ENCODE measurements at places on chromosomes 7 and 10.

GRCh38 chr10:127467811-127468210 is 81.3 kb upstream of the NPS start:
- DNase-seq, result no peak

GRCh38 chr10:77644557-77645243 is 7.1 kb upstream of the KCNMA1 start:
- DNase-seq, result peak; percentile 59

DNA sequence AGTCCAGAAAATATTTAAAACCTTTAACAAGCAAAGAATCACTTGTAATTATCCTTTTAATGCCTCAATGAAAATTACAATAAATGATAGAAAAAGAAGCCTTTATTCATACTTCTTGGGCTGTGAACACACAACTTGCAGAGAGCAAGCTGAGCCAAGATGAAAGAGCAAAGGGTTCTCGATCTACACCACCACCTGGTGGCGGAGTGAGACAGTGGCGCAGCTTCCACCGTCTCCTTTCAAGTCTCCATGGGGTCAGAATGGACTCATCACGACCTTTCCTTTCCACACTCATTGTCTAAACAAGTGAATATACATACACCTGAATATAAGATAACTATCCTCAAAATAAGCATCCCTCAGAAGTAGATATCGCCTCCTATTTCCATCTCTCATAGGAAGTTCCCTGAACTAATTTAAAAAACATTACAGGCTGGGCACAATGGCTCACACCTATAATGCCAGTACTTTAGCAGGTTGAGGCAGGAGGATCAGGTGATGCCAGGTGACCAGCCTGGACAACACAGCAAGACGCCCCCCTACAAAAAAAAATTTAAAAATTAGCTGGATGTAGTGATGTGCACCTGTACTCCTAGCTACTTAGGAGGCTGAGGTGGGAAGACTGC is 40.7 kb downstream of the ATE1 start:
- DNase-seq, result peak; percentile 80

- DNase-seq, result no peak
These were observed 98.5 kb downstream of the CARD11 start for GRCh38 chr7:2945171-2945570.

GRCh38 chr10:103826885-103827284 is 28.5 kb downstream of the SH3PXD2A start:
- no peak for DNase-seq

DNA sequence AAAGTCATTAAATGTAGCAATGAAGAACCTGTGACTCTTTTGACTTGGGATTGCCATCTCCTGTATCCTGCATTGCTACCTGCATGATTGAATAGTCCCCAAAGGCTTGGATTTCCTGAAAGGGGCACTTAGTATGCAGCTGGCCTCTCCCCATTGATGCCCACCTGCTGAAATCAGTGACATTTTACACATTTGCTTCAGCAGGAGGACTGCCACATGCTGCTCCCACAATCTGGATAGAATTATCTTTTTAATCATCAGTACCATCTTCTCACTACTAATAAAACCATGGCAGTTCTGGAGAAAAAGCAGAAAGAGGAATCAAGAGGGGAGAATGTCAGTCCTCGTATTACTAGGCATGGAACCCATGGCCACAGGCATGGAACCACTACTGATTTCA is 67.8 kb downstream of the SLC13A1 start:
- DNase-seq, result no peak

DNA sequence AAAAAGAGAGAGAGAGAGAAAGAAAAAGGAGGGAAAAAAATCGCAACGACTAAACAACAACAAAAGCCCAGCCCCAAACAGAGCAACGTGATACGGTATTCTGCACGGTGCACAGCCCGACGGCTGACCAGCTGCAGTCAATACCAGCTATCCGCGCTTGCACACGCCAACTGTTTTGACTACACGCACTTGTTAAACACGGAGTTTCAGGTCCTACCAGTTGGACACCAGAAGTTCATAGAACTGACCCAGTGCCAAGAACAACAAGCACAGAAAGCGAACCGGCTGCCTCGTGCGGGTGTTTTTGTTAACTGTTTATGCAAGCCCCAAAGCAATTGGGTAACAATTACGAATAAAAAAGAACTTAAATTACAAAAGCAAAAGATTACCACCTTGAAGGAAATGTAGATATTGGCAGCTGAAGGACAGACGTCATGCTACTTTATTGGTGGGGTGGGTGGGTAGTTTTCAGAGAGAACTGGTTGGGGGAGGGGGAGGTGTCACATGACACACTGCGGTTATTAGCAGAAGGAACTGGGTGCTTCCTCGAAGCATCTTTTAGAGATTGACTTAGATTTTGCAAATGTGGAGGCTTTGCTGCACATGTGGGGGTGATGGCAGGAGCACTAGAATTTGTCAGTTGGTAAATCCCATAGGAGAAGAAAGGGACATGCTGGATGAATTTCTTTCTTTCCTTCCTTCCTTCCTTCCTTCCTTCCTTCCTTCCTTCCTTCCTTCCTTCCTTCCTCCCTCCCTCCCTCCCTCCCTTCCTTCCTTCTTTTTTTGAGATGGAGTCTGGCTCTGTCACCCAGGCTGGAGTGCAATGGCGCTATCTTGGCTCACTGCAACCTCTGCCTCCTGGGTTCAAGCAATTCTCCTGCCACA is 110.6 kb upstream of the EFCAB10 start:
- DNase-seq, result peak; percentile 60

GRCh38 chr10:30027057-30028005 is 32.1 kb downstream of the JCAD start:
- no peak for DNase-seq

DNA sequence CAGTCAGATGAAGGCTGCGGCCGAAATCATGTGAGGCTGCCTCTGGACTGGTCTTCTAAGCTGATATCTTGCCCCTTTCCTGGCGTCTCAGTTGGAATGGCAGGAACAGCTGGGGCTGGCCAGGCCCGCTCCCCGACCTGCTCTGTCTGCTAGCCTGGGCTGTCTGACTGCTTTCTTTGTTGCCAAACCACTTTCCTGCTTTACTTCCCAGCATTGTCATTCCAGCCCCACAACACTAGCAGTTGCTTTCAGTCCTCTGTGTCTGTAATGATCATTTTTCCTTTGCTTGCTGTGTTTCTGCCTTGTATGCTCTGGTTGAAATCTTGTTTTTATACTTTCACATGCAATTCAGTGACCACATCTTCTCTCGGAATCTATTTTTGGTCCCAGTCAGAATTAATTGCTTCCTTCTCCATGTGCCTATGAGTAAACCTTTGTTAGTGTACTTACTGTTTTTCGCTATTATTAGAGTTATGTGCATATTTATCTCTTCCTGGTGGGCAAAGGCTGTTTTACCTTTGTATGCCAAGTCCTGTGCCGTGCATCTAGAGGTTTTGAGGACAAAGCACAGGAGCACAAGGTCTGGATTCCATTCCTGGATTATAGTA is 21.6 kb downstream of the PRPF18 start:
- no peak for DNase-seq

- no peak for DNase-seq
These were observed 4.6 kb downstream of the SHOC2 start for GRCh38 chr10:110923856-110924493.

- peak; percentile 52 for DNase-seq
These were observed 145.3 kb downstream of the RPS24 start for GRCh38 chr10:78178940-78179339.

DNA sequence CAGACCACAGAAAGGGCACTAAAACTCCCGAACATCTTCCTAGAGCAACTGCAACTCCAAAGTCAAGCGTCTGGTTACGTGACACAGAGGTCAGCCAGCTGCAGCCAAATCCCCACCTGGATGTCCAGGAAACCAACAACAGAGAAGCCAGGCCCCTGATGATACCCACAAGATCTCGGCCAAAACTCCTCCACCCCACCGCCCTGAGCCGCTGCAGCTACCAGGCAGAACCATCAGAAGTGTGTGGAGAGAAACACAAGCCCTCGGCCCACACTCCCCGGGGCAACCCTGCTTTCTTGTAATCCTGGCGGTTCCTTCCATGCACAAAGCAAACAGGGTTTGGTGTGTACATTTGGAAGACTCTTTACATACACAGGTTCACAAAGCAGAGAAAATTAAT is 8.7 kb downstream of the CHST15 start:
- DNase-seq, result no peak

- peak; percentile 70 for DNase-seq
These were observed 34.7 kb downstream of the DDIT4 start for GRCh38 chr10:72308320-72308987.

DNA sequence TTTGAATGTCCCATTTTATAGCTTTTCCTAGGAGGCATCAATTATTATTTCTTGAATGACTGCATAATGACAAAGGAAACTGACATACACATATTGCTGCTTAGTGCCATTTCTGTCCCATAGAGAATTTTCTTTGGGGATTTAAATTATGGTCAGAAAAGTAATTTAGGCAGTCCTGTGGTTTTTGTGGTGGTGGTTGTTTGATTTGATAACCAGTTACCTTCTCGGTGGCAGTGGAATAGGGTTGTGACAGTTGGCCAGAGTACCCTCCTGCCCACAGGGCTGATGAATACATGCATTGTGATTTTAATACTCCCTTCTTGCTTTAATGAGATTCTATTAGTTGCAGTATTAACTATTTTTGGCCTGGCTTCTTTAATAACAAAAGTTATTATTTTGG is 6.6 kb upstream of the SGCE start:
- DNase-seq, result no peak

- no peak for DNase-seq
These were observed 36.1 kb upstream of the ZNF138 start for GRCh38 chr7:64758151-64758550.

DNA sequence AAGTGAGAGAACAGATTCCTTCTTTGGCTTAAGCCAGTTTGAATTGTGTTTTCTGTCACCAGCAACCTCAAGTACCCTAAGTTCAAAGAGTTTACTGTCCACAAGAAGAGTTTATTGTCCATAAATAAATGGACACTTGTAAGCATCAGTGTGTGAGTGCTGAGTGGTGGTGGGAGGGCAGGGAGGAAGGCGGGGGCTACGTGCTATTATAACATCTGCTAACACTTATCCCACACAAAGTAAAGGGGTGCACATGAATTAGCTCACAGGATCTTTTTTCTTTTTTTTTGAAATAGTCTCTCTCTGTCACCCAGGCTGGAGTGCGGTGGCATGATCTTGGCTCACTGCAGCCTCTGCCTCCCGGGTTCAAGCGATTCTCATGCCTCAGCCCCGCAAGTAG is 87.2 kb downstream of the MICALL2 start:
- no peak for DNase-seq

- no peak for DNase-seq
These were observed 142.9 kb upstream of the PFKP start for GRCh38 chr10:2924431-2924830.

GRCh38 chr10:103958996-103959395 is 7.9 kb upstream of the SLK start:
- no peak for DNase-seq

DNA sequence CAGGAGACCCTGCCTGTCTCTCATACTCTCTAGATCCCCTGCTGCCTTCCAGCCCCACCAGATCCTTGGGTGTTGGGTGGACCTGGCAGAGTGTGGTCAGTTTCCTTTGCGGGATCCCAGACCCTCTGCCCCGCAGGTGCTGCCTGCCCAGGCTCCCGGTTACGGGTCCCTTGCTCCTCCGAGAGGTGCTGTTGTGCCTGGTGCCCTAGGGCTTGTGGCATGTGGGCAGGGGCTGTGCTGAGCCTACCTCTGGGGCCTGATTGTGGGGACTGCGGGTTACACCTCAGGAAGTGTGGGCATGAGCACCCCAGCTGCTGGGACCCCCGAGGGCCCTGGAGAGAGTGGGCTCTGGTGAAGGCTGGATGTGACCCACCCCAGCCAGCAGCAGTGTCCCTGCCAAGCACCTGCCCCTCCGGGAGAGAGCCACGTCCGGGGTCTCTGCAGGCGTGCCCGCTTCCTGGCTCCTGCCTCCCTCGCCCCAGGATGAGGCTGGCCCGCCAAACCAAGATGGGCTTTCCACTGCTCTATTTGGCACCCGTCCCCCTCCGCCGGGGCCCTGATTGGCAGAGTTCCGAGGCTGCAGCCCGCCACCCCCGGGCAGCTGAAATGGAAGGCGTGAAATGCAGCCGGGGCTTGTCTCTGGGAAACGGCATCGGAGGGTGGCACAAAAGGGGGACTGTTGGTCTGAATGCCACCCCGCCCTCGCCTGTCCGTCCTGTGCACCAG is 17.0 kb downstream of the CLIP2 start:
- DNase-seq, result no peak

DNA sequence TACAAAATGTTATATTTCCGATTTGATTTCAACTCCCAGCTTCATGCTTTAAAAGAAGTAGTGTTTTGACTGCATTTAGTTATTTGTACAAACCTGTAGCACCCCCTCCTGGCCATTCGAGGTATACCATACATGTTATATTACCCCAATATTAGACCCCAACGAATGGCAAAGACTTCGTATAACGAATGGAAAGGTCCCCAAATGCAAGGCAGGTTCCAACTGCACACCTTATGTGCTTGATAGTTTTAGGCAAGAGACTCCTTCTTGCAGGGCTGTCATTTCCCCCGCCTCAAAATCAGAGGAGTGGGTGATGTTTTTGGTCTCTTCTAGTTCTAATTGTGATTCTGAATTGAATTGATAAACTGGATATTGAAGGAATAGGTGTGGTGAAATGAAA is 101.1 kb upstream of the TARP start:
- peak; percentile 48 for DNase-seq

DNA sequence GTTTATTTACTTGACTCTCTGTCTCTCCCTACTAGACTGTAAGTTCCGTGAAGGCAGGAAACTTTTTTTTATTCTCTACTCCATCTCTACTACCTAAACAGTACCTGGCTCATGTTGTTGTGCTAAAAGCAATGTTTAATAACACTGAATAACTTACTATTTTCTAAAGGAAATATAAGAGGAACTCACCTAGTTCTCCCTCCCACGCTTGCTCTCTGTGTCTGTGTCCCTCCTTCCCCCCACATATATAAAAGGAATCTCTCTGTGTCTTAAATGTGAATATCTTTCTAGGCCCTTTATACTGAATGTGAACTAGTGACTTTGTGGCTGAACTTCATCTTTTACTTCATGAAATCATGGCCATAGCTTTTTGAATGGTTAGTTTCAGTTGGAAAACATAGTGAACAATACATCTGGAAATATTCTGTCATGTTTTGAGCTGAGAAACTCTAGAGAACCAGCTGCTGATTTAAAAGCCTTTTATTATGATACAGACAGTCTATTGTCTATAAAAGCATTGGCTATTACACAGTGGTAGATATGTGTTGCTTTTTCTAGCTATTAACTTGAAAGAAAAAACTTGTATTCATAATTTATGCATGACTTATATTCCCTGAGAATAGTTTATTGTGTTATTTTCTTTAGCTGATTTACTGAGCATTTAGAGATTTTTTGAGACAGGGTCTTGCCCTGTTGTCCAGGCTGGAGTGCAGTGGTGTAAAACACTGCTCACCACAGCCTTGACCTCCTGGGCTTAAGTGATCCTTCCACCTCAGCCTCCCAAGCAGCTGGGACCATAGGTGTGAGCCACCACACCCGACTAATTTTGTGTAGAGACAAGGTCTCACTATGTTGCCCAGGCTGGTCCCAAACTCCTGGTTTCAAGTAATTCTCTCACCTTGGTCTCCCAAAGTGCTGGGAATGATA is 42.5 kb downstream of the VCL start:
- no peak for DNase-seq

DNA sequence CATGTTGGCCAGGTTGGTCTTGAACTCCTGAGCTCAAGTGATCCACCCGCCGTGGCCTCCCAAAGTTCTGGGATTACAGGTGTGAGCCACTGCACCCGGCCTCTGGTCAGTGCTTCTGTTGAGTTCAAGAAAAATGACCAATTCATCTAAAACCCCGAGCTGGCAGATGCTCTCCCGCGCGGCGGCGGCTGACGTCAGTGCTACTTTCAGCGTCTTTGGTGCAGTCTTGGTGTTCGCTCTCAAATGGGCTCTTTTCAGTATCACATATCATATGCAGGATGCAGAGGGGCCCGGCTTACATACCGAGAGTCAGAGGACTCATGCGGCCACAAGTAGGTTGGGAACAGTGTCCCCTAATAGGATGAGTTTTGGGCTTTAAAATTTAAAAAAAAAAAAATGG is 125.9 kb downstream of the CUX1 start:
- no peak for DNase-seq

Measured in GM03348 (cell line).